ENCODE measurements at places on chromosomes 6 and 20.
A peak's percentile ranks its signal among the peaks of the same experiment; 100 is the strongest.

- DNase-seq: no peak
These were observed 67.1 kb upstream of the MCM9 start for GRCh38 chr6:119002069-119002468.

GRCh38 chr6:145349950-145350510 is 385.3 kb downstream of the EPM2A start:
- DNase-seq: no peak

DNA sequence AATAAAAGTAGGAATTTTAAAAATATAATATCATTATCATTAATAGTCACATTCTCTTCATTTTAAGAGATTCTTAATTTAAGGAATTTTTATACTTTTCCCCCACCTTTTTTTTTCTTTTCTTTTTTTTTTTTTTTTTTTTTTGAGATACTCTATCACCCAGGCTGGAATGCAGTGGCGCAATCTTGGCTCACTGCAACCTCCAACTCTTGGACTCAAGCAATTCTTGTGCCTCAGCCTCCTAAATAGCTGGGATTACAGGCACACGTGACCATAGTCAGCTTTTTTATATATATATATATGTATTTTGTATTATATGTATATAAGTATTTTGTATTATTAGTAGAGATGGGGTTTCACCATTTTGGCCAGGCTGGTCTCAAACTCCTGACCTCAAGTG is 457.7 kb downstream of the CDKAL1 start:
- DNase-seq: no peak

DNA sequence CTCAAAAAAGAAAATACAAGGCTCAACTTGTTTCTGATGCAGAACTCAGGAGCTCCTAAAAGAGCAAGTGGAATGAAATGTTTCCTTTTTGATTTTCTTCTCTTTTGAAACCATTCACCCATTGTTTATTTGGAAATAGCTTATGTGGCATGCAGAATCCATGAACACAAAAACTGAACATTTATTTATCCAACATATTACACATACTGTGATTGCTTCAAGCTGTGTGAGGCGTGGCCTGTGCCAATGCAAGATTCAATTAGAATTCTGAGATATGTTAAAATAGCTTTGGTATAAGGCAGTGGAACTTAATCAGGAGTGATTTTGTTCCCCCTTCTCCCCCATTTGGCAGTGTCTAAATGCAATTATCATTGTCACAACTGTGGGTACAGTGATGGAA is 45.9 kb upstream of the CARMIL1 start:
- no peak for DNase-seq

DNA sequence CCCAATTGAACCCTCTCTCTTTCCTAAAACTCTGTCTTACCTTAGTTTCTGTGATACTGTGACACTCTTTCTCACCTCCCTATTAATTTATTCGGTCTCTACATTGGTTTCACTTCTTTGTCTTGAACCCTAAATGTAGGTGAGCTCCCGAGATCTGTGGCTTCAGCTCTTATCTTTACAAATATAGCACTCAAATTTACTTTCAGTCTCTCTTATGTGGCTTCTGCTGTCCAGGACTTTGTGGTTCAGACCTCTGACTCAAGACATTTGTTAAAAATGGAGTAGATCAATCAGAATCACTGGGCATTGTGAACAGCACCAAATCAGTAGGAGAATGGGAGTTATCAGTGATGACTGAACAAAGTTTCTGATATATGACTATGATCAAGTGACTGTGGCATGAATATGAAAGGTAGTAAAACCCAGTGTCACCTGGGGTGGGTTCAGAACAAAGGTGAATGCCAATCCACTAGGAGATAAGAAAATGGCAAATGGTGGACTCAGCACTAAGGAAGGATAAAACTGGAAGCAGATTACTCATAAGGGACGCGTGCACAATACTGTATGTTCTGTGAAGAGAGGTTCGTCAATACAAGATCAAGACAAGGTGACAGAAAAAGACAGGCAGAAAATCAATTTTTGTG is 27.2 kb downstream of the IL17F start:
- DNase-seq: no peak

- DNase-seq: no peak
These were observed 306.0 kb downstream of the EYA4 start for GRCh38 chr6:133547136-133547535.

- no peak for DNase-seq
These were observed 10.0 kb downstream of the MOCS1 start for GRCh38 chr6:39924283-39924682.

DNA sequence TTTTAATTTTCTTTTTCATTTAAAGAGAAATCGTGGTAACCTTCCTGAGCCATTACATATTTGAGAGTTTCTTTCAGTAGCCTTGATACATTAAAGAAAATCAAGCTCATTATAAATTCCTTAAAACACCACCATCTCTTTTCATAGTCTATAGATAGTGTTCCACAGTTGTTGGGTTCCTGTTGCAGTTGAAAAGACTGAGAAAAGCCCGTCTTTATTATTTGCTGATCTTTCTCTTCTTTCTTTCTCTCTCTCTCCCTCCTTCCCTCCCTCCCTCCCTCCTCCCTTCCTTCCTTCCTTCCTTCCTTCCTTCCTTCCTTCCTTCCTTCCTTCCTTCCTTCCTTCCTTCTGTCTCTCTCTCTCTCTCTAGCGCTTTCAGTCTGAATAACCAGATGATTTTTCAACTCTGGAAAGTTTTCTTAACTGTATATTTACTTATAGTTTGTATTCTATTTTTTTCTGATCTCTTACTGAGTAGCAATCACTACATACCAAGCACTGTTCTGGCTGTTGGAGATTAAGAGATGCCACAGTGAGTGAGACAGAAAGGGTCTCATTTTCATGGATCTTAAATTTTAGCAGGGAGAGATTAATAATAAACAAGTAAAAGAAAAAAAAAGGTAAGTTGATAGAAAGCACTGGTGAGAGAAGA is 157.5 kb downstream of the TINAG start:
- no peak for DNase-seq

DNA sequence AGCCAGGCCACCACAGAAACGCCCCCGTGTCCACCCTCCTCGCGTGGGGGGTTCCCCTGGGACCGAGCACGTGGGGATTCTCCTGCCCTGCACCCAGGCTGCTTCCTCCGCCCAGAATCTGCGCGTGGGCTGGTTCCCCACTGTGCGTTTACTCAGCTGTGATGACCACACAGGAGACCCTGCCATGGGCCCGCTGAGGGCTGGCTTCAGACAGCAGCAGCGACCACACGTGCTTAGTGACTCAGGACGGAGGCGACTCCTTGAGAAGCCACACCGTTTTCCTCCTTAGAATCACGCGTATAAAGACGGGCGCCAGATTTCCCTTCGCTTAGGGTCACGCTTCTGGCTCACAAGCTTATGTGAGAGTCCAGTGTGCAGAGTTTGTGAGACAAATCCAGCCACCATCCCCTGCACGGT is 63.9 kb upstream of the PDE10A start:
- no peak for DNase-seq

GRCh38 chr6:14174996-14175395 is 57.4 kb downstream of the CD83 start:
- DNase-seq: no peak

- DNase-seq: no peak
These were observed 70.0 kb downstream of the CPNE5 start for GRCh38 chr6:36769183-36769675.

GRCh38 chr6:38033442-38033982 is 214.0 kb downstream of the ZFAND3 start:
- DNase-seq: no peak

DNA sequence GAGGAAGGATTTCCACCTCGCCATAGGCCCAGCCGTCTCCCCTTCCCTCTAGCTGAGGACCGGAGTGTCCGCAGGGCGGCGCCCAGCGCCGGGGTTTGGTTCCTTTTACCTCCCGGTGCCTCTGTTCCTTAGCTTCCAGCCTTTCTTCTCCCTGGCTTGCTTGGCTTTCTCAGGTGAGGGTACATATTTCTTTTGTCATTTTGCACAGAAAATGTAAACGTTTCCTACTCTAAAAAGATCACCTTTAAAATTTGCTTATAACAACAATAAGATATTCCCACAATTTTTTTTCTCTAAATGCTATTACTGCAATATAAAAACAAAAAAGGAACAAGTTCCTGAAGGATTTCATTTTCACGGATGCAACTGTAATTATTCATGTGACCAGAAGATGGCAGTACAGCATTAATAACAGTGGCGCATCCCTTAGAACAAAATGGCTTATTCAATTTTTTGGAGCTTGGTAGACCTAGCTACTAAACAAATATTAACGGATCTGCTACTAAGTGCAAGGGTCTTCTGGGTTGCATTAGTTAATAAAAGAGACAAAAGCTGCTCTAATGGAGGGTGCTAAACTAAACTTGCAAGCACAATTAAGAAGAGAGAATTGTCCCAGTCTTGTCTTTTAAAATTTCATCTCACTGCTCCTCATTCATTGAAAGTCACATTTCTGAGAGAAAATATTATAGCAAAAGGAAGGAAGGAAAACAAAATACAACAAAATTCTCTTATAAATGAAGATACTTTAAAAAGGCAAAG is 172.9 kb downstream of the ADGRG6 start:
- DNase-seq: no peak

- DNase-seq: no peak
These were observed 117.4 kb downstream of the MAFB start for GRCh38 chr20:40571639-40572038.

- DNase-seq: no peak
These were observed 2.5 kb upstream of the HLA-DRA start for GRCh38 chr6:32436995-32437836.

- no peak for DNase-seq
These were observed 8.5 kb upstream of the MRS2 start for GRCh38 chr6:24394061-24394779.

- no peak for DNase-seq
These were observed 58.9 kb downstream of the TMEM200A start for GRCh38 chr6:130424710-130425109.

GRCh38 chr20:19284400-19285178 is 72.1 kb downstream of the SLC24A3 start:
- DNase-seq: no peak

- DNase-seq: no peak
These were observed 43.7 kb downstream of the THEMIS start for GRCh38 chr6:127857051-127857637.

GRCh38 chr6:154403788-154404187 is 47.2 kb upstream of the IPCEF1 start:
- no peak for DNase-seq

GRCh38 chr20:46709459-46710152 is at the start of gene SLC2A10:
SLC2A10 (plus strand) TSS chr20:46709649; CDS start chr20:46709737, 88 bp downstream.
- DNase-seq: no peak

DNA sequence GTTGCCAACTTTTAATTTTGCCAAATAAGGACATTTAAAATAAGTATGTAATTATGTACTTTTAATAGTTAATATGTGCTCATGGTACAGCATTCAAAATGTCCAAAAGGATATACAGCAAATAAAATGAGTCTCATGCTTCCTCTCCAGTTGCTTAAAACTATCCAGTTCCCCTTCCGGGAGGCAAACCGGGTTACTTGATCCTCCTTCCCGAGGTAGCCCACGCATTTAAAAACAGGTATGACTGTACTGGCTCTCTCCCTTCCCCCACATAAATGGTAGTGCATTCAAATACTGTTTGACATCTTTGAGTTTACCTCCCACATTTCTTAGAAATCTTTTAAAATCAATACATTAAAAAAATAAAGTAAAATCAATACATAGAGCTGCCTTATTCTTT is 66.4 kb downstream of the PHF20 start:
- DNase-seq: no peak

DNA sequence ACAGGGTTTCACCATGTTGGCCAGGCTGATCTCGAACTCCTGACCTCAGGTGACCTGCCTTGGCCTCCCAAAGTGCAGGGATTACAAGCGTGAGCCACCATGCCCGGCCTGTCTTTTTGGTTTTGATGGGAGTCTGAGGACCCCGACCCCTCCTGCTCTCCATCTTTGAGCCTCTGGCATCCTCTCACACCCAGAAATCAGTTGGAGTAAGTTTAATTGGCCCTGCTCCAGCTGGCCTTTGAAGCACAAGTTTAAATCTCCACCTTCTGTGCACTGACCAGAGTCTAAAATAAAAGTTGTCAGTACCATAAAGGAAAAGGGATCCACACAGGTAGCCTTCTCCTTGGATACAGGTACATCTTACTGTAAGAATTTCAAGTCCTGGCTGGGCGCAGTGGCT is 15.9 kb upstream of the C20orf144 start:
- no peak for DNase-seq

GRCh38 chr6:47264775-47265184 is 44.9 kb downstream of the TNFRSF21 start:
- DNase-seq: no peak

DNA sequence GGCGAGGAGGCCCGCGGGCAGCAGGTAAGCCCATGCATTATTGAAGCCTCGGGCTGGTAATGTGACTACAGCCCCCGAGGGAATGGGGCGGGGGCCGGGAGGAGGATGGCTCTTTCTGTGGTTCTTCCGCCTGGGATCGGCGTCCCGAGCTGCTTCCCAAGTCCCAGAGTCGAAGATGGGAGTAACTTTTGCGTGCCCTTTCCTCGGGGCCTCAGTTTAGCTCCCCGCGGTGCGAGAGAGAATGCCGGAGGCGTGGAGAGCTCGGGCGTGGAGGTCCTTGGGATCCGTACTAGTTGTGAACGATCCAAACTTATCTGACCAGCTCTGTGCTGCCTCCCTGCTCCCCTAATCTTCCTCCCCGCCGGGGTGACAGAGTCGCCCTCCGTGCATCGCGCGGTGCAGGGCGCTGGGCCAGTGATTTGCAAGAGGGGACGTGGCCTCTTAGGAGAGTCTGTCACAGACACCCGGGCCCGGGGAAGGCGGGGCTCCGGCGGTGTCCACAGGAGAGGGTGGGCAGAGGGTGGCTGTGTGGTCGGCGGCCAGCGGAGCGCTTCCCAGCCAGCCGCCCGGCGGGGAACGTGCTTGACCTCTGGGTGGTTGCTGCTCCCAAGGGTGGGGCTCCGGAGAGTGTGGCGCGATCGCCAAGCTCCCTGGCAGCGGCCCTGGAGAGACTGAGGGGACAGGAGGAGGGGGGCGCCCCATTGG is 815 bp downstream of the UTRN start:
- DNase-seq: peak; percentile 11

DNA sequence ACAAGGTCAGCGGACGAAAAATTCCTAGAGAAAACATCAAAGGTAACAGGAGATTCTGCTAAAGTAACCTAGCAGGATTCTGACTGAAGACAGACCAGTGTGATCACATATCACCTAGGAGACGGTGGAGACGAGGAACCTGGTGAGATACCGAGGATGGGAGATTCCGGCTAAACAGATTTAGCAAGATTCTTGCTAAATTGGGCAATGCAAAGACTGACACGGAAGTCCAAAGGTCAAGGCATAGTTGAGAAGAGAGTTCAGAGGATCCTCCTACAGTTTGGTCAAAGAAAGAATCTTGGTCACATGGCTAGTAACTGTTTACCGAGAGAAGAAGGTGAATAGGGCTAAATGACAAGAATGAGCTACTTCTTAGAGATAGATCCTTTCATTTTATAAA is 61.1 kb downstream of the TMEM170B start:
- DNase-seq: no peak

- no peak for DNase-seq
These were observed 98.5 kb downstream of the F13A1 start for GRCh38 chr6:6221787-6222535.

All from stimulated activated CD8-positive, alpha-beta memory T cell treated with anti-CD3 and anti-CD28 coated beads, Interleukin-7, amount 100 ng/mL, for 1 hour (primary cell).